ENCODE measurements at places on chromosomes 3 and 15.

- DNase-seq, result peak; percentile 62
These were observed 435 bp downstream of the SLC35G2 start for GRCh38 chr3:136819392-136819730.

- DNase-seq, result no peak
These were observed 25.3 kb downstream of the FAM98B start for GRCh38 chr15:38479266-38479665.

GRCh38 chr15:57867970-57868798 lies 161.7 kb downstream of the POLR2M start:
- DNase-seq, result no peak

DNA sequence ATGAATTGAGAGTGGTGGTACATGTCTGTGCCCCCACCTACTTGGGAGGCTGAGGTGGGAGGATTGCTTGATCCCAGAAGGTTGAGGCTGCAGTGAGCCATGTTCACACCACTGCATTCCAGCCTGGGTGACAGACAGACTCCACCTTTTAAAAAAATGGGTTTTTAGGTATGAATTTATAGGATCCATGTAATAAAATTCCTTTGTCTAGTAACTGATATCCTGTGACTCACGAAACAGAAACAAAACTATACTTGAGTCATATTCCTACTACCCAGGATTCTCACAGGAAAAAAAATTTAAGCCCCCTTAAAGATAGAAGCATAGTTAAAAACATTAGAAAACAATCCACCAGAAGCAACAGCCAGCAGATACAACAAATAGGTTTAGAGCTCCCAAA lies 10.0 kb upstream of the CRTC3 start:
- DNase-seq, result no peak

DNA sequence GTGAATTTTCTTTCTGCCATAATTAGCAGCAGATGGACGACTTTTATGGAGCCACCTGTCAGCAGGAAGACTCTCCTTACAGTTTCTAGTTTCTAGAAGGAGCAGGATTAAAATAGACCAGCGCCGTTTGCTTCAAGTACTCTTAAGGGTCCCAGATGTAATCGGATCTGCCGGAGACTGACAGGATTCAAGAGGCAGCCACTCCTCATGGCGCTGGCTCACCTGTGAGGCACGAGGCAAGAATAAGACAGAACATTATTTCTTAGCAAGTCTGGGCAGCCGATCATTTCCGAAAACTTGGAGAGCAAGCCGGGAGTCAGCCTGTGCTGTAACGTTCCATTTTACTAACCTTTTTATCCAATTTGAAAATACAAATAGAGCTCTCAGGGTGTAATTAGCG lies 410.4 kb upstream of the RORA start:
- DNase-seq, result no peak

DNA sequence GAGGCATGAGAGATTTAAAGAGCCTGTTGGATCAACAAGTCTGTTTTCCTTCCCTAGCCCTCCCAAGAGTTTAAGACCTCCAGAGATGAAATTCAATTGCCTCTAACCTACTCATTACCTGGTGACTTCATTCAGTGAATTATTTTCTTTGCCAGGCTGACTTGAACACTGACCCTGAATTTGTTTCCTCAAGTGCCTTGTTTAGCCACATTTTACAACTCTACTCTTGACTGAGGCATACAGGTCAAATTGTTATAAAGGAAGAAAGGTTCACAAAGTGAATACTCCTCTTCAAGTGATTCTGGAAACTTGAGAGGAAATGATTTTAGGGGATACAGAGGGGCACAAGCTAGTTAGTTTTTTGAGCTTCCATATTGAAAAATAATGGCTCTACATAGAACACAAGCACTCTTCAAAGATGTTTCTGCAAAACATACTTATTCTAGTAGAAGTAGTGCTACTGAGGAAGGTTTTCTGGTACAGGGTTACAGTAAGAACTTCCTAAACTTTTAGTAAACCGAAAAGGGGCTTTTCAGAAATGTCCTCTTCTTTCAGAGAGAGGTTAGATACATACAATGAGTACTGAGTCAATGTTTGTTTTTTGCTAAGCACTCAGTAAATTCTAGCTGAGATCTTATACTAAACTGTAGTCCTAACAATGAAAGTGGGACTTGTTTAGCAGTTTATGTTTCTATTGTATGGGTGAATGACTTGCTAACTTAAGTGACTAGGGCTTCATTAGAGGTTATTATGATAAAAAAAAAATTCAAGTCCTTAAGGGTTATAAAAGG lies 137.4 kb upstream of the SATB1 start:
- no peak for DNase-seq

DNA sequence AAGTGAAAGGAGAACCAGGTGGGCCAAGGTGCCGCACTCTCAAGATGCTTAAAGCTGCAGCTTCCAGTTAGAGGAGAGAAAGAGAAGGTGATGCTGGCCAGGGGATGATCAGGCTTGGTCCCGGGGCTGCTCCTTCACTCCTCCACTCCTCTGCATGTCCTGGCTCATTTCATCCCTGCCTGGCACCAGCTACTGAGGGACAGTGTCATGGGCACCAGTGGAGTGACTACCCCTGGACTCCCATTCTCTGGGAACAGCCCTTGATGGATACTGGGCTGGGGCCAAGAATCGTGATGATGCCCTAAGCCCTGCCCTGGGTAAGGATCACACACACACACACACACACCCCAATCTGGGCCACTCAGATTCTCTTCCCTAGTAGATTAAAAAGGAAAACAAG lies 243.7 kb downstream of the UACA start:
- no peak for DNase-seq

GRCh38 chr15:72042865-72043264 lies 75.1 kb downstream of the MYO9A start:
- no peak for DNase-seq

- DNase-seq, result no peak
These were observed 866 bp upstream of the CD276 start for GRCh38 chr15:73683257-73683776.

- DNase-seq, result no peak
These were observed 23.0 kb upstream of the GOLGA6C start for GRCh38 chr15:75235051-75235673.

- peak; percentile 9 for DNase-seq
These were observed 147.8 kb upstream of the MCTP2 start for GRCh38 chr15:94083467-94084052.

GRCh38 chr15:71079208-71080044 lies 35.8 kb upstream of the THSD4 start:
- no peak for DNase-seq

- DNase-seq, result no peak
These were observed 11.9 kb downstream of the ANXA2 start for GRCh38 chr15:60385620-60386552.

- no peak for DNase-seq
These were observed 2.6 kb downstream of the LTF start for GRCh38 chr3:46462111-46462510.

DNA sequence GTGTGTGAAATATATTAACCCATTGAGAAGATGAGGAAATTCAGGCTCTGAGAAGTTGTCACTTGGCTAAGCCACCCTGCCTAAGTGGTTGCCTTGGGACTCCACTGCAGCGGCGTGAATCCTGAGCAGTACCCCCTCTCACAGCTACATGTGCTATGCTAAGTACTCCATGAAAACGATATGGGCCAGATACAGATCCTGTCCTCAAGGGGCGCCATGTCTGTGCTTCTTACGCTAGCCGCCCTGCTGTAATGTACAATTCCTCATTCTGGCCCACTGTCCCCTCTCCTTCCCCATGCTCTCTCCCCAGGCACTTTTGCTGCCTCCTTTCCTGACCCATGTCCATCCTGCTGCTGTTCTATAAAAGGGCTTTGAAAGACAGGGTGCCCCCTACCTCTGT lies 140.3 kb downstream of the FEZF2 start:
- no peak for DNase-seq

DNA sequence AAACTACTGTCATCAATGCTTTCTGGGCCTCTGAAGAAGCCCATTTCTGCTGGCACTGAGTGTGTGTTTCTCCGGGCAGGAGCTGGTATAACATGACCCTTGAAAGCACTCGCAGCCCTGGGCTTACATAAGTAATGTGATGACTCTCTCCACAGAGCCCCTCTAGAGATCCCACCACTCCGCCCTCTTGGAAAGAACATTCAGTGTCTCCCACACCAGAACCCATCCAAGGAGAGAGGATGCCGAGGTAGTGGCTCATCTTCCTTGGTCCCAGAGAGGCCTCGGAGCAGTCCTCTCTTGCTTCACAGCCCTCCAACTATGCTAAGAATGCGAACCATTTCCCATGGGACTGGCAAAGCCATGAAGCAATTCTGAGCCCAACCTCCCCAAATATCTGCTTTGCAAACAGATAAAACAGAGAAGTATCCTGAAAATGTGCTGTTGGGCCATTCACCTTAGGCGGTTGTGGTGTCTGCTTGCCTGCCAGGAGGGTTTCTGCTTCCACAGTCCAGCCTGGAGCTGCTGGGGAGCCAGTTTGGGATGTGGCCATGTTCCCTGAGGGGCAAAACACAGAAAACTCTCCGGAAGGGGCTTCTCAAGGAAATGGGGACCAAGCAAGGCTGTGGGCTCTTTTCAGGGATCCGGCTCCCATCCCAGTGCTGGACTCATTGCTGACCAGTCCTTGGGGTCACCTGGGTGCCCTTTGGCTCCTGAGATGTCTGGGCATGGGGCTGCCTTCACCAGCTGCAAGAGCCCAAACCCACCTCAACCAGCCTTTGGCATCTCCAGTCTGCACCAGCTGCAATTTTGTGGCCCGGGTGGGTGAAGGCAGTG lies 47.3 kb downstream of the AMOTL2 start:
- DNase-seq, result peak; percentile 96

- peak; percentile 32 for DNase-seq
These were observed 165.0 kb downstream of the ABHD5 start for GRCh38 chr3:43855674-43856299.

Measured in fibroblast of the conjunctiva (primary cell).